ENCODE measurements at places on chromosomes 12 and 14.

DNA sequence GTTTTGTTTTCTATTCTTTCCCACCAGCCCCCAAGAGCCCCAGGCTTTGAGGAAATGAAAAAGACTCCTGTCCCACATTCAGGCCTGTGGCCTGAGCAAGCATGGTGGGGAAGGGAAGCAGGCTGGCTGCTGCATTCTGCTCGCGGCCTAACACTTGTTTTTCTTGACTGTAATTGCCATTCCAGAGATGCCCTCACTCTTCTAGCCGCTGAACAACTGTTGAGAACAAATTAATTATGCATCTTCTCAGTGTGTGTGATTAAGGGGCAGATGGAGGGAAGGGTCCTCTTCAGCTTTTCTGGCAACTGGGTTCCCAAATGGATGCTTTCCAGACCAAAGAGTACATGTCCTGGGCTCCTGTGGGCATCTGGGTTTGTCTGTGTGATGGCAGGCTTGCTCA is 43.3 kb downstream of the ADCK1 start:
- no peak for DNase-seq

DNA sequence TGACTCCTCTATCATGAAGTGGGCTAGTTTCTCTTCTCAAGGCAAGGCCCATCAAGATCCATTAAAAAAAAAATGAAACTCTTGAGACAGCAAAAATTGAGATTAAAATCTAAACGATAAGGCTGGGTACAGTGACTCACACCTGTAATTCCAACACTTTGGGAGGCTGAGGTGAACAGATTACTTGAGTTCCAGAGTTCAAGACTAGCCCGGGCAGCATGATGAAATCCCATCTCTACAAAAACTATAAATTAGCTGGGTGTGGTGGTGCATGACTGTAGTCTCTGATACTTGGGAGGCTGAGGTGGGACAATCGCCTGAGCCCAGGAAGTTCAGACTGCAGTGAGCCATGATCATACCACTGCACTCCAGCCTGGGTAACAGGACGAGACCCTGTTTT is 226.5 kb upstream of the SOX5 start:
- no peak for DNase-seq

DNA sequence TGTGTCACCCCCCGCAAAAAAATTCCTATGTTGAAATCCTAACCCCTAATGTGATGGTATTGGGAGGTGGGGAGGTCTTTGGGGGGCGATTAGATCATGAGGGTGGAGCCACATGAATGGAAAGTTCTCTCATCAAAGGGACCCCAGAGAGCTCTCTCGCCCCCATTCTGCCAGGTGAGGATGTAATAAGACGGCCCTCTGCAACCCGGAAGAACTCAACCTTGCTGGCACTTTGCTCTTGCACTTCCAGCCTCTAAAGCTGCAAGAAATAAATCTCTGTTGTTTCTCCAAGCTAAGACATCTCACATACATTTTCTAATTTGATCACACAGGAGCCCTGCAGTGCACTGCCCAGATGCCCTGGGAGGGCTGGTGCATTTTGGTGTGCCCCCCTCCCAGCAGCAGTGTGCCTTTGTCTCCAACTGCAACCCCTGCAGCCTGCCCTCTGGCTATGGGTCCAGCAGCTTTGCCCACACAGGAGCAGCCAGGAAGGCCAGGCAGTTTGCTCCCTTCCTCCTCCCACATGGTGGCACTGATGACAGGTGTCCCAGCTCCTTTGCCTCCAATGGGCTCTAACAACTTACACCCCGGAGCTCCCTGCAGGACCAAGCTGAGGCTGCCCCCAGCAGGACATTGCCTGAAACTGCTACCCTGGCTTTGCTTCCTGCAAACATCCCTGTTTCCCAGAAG is 59.3 kb downstream of the C14orf132 start:
- no peak for DNase-seq

DNA sequence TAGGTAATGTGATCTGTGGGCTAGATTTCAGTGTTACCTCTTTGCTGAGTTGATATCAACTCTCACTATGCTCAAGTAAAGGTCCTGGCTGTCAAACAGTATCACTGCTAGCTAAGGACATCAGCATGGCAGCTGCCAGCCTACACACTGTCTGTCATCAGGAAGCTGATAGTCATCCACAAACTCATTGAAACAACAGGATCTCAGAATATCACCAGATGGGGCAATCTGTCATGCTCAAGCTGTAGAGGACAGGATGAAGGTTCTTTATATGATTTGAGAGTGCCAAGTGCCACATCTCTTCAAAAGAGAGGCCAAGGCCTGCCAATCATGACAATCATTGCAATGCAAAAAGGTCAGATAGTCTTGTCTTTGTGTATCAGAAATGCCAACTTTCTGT is 811.5 kb upstream of the SEL1L start:
- DNase-seq: no peak

- DNase-seq: no peak
Measured at GRCh38 chr14:95577067-95577800, 42.4 kb downstream of the GLRX5 start.

DNA sequence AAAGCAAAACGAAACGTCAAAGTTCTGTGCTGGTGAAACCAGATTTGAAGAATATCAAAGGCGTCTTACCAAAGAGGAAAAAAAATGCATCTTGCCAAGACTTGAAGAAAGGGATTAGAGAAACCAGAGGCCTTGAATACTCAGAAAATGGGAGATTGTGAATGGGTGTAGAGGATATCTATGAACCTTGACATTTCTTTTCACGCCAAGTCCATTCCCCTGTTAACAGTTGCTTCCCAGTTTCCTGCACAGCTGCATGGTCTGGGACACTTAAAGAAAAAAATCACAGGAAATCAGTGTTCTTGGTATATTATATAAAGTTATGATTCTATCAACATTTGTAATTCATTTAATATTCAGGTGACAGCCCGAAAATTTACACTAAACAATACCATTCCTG is 1.4 kb upstream of the GTF2A1 start:
- DNase-seq: no peak

DNA sequence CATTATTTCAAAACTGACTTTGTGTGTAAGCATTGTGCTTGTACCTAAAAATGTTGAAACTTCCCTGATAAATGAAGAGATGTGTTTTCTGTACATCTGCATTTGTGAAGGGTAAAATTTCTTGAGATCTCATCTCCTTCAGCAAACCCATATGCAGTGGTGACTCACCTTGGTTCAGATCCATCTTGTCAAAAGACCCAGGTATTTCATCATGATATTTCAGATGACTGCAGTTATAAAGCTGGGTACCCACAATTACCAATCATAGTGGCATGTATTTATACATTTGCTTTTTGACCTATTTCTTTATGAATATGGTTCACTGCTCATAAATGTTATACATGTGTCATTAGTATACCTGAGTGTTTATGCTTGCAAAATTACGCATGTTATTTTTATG is 1213.6 kb downstream of the GALC start:
- DNase-seq: no peak
